ENCODE measurements at places on chromosomes 16 and 17.

DNA sequence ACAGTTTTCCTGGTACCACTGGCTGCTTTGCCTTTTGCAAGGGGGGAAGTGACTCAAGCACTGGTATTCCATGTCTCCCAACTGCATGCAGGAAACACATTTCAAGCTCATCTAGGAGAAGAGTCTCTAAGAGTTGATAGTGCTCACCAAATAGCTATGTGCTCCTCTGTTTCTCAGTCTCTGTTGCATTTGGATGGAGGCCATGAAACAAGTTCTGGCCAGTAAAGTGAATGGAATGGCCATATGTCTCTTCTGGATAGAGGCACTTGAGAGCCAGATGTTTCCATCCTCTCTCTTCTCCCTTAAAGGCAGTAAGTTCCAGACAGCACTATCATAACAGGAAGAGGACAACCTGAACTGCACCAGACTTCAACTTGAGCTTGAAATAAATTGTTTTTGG, 60.6 kb downstream of the C16orf82 start:
- DNase-seq = no peak

DNA sequence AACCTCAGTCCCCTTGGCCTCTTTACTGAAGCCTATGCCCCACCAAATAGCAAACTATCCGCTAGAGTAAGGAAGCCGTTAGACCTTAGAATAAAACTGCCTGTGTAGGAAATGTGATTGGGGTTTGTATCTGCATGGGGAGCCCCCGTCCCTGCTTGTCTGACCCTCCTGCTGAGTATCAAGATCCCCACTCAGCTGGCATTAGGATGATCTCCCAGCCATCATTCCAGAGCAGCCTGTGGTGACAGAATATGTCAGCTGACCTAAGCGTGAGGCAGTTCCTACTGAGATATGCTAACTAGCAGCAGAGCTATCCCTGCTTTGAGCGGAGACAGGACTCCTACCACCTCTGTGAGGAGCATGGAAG, 645 bp upstream of the GFOD2 start:
- DNase-seq = peak; percentile 56

DNA sequence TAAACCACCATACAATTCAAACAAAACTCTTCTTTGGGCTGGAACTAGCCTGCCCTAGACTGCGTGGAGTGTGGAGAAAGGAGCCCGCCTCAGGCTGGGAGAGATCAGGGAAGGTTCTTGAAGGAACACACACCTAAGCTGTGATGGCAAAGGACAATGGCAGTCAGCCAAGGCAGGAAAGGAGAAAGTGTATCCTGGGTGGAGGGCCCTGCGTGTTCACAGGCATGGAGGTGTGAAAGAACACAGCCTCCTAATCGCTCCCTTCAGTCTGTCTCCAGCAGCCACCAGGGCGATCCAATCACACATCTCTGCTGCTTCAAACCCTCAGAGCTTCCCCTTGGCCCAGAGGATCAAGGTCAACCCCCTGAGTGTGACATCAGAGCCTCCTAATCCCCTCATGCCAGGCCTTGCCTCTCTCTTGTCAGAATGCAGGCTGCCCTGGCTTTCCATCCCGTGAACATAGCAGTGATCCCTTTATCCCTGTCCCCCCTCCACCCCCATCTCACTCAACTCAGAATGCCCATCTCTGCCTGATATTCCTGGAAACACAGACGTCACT, 173.0 kb downstream of the KATNIP start:
- DNase-seq = no peak

- DNase-seq = no peak
Measured at GRCh38 chr16:66287416-66287815, 79.1 kb upstream of the CDH5 start.

GRCh38 chr17:7004398-7005253, 7.8 kb upstream of the RNASEK start:
- DNase-seq = peak; percentile 83

GRCh38 chr16:22292320-22292719, 4.9 kb upstream of the POLR3E start:
- no peak for DNase-seq
